ENCODE measurements at places on chromosomes 3 and 15. TPM values are rescaled to one million over a fixed set of nuclear protein-coding genes. Genes with fewer than 3 reads are reported as not detected.

DNA sequence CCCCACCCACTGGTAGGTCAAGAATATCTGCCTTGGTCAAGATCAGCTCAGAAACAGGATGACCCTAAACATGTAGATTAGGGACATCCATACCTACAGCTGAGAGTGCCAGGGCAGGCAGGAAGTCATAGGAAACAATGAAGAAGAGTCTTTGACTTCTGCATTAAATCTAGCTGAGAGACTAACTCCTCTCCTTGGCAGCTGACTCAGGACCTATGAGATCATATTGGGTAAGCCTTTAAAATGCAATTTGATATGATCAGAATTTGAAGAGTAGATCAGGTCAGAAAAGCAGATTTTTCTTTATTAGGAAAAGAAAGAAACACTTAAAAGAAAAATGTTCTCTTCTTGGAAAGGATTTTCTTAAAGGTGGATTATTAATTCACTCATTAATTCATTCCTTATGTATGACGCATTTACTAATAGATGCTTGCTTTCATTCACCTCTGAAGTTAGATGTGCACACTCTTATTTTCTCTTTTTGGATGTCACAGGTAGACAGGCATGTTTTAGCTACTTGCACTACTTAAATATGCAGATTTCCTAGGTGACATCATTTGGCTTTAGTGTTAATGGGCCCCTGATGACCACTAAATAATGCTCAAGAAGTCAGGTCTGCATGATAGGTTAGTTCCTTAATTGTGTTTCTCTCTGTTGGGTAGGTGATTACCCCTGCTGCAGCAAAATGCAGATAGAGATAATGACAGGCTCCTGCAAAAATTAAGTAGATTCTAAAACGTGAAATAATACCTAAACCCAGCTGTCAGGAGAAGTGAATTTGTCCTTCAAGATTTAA lies 35.7 kb upstream of the GSK3B start:
- no peak for DNase-seq

Gene GOLGA8G
- total RNA-seq: not detected

Gene NOX5
- total RNA-seq: 0.27 TPM

GRCh38 chr15:37088436-37088835 lies 11.9 kb downstream of the MEIS2 start:
- DNase-seq: no peak

DNA sequence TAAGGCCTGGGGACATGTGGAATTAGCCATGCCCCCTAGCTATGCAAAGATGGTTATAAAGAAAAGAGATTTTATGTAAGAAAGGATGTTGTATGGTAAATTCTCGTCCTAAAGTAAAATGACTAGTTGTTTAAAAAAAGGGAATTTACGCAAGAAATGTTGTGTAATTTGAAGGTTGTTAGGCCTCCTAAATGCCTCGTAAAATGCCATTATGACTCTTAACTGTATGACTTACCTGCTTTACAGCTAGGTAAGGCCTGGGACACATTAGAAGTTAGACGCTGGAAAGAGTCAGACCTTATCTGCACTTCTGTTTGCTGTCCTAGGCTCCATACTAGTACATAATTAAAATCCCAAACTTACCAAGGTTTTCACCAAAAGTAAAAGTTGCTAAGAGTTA lies 17.5 kb upstream of the HHATL start:
- no peak for DNase-seq

- no peak for DNase-seq
Measured at GRCh38 chr15:91308855-91309254, 208.8 kb downstream of the SV2B start.
